ENCODE measurements at places on chromosomes 12 and 14. TPM values are rescaled to one million over a fixed set of nuclear protein-coding genes. Genes with fewer than 3 reads are reported as not detected.

- no peaks in the 10 kb centered on the region for H3K36me3 ChIP-seq
- H3K4me1 ChIP-seq: no peaks in the 10 kb centered on the region
- H3K27me3 ChIP-seq: no peaks in the 10 kb centered on the region
- DNase-seq: no peak
- no peak overlapping the region for H3K4me3 ChIP-seq
- no peak overlapping the region for H3K27ac ChIP-seq
These were observed 456.5 kb upstream of the MIS18BP1 start for GRCh38 chr14:45709541-45709940.

SOX5 gene
- 1.3 TPM for polyA plus RNA-seq

GRCh38 chr12:58765653-58766512, 154.4 kb downstream of the LRIG3 start:
- peaks cover 2% of the 10 kb centered on the region for H3K4me1 ChIP-seq
- DNase-seq: peak; percentile 80
- H3K4me3 ChIP-seq: no peak overlapping the region
- no peaks in the 10 kb centered on the region for H3K27me3 ChIP-seq

DNA sequence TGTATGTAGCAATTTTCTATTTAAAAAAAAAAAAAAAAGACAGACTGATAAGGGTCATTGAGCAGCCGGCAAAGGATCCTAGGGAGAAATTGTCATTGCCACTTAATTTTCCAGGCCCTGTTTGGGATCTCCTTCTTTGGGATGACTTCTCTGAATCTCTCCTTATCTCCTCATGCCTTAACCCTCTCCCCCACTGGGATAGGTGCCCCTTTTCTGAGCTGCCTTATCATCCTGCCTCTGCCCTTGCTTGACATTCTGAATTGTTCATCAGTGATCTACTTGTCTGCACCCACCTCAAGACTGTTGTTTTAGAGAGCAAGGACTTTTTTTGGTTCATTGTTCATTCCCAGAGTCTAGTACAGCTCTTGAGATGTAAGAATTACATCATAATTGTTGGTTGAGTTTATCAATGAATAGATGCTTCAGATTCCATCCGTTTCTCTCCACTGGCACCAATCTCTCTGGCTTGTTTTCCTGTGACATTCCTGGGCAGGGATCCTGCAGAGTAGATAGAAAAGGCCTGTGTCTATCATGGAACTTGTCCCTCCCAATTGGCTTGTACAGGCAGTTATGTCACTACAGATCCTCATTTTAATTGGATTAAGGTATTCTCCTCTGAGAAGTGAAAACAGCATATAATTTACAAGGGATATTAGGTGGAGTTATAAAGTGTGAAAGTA, 42.6 kb downstream of the SOCS2 start:
- no peak for DNase-seq
- no peak overlapping the region for H3K27ac ChIP-seq
- no peak overlapping the region for H3K4me3 ChIP-seq
- no peaks in the 10 kb centered on the region for H3K27me3 ChIP-seq

ACOT6 gene
- 0.04 TPM for polyA plus RNA-seq

GRCh38 chr12:98136544-98136943, 378.8 kb upstream of the TMPO start:
- DNase-seq: no peak
- no peak overlapping the region for H3K4me3 ChIP-seq
- H3K4me1 ChIP-seq: no peaks in the 10 kb centered on the region
- H3K27me3 ChIP-seq: no peaks in the 10 kb centered on the region
- no peak overlapping the region for H3K27ac ChIP-seq

GRCh38 chr12:94831081-94831751, 172.3 kb downstream of the NDUFA12 start:
- H3K27me3 ChIP-seq: no peaks in the 10 kb centered on the region
- no peak overlapping the region for H3K4me3 ChIP-seq
- DNase-seq: no peak
- H3K27ac ChIP-seq: peak overlapping the region; percentile 74
